ENCODE measurements at places on chromosomes 3 and 15.

DNA sequence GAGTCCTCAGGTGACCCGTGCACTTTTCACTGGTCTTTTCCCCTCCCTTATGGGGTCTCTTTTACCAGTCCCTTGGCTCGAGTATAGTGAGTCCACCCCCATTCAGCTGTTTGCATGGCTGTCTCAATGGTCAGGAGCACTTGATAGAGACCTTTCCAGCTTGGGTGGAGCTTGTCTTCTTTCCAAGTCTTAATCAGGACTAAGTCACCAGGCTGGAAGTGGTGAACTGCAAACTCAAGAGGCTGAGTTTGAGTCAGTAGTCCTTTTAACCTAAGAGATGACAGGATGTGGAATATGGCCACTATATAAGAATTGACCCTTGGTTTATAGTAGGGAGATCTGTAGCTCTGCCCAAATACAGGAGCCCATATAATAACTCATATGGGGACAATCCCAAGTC lies 279.7 kb downstream of the PYDC2 start:
- no peak for DNase-seq

DNA sequence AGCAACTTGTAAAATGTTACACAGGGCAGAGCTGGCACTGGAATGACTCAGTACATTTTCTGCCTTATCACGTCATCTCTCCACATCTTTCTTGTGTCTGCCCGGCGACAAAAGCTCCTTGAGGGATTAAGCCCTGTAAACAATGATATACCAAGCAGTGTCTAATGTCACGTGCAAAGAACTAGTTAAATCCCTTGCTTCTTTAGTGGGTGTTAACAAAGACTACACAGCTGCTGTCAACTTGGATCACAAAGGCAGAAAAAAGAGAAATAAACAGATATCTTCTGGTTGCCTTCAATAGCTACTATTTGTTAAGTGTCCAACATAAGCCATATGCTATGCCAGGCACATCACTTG lies 48.1 kb upstream of the FRMD4B start:
- peak; percentile 76 for DNase-seq

- peak; percentile 51 for DNase-seq
Measured at GRCh38 chr15:77034695-77035489, 36.0 kb downstream of the TSPAN3 start.

DNA sequence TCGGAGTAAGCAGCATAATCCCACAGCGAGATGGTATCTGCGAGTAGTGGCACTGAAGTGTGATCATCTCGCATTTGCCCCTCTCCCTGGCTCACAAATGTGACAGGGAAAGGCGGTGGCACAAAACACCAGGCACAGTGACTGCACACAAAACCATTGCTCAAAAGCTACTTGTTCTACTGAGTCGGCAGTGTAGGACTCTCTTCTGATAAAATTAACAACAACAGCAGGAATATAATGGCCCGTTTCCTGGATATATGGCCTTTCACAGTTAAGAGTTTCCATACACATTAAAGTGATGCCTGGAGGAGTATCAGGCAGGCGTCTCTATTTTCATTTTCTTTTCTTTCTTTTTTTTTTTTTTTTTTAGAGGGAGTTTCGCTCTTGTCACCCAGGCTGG lies 69.0 kb downstream of the MYO1E start:
- no peak for DNase-seq

GRCh38 chr3:123877466-123877865 lies 6.7 kb downstream of the MYLK start:
- no peak for DNase-seq

- no peak for DNase-seq
Measured at GRCh38 chr3:16189201-16189600, 14.7 kb downstream of the GALNT15 start.

DNA sequence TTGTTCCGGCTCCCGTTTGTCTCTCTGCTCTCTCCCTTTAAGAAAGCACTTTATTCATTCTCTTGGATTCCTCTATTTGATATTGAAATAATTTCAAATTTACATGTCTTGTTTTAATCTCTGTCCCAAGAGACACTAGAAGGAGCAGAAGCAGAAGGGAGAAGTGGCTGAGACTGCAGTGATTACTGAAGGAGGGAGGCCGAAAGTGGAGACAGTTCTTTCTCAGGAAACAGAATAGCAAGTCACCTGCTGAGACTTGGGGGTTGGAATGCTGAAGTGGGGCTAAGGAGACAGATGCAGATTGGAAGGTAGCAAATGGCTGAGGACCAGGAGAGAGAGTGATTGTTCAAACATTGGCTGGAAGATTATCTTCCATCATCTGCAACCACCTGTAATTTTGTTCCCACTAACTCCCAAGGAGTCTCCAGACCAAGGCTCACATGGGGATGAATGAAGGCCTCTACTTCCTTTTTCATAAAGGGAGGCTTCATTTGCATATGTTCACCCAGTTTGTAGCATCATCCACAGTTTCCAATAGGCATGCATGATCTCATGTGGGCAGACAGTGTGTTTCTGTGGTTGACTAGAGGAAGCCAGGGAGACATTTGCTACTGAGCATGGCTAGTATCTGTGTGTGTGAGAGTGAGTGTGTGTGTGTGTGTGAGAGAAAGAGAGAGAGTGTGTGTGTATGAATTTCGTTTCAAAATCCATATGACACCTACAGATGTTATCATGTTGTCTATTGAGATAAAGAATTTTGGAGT lies 24.0 kb downstream of the LTF start:
- peak; percentile 79 for DNase-seq

GRCh38 chr15:87267798-87268197 lies 988.7 kb downstream of the NTRK3 start:
- DNase-seq: no peak

DNA sequence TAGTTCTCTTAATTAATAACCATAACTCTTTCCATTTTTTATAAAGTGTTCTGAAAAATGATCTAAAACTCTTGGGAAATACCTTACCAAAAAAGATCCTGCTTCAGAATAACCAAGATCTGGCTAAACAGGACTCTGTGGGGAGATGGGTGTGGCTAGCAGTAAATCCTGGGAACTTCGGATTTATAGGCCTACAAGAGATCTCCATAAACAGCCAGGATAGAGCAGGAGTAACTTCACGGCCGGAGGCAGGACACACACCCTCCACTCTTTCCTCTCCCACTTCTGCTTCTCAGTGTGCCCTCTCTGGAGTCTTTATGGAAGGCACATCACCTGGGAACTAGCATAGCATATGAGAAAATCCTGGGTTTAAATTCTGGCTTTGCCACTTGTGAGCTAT lies 309.4 kb upstream of the SOX2 start:
- no peak for DNase-seq

GRCh38 chr3:139538733-139539132 lies 809 bp downstream of the RBP1 start:
- DNase-seq: peak; percentile 24

DNA sequence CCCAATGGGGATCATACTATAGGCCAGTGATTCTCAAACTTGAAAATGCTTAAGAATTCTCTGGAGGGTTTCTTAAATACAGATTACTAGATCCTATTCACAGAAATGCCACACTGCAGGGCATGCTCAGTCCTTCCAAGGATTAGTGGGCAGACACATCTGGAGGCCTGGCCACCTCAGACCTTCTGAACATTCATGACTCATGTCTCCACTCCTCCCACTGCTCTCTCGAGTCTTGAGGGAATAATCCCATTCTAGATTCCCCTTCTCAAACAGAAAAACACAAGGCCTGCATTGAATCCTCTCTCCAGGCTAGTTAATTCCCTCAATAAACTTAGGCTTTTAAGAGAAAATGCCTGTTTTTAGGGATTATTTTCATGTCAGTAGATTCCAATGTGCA lies 22.1 kb downstream of the ZNF621 start:
- peak; percentile 13 for DNase-seq

- DNase-seq: peak; percentile 22
Measured at GRCh38 chr3:125059488-125060245, 3.9 kb upstream of the HEG1 start.

- DNase-seq: no peak
Measured at GRCh38 chr3:189787632-189788031, 156.4 kb downstream of the TP63 start.

DNA sequence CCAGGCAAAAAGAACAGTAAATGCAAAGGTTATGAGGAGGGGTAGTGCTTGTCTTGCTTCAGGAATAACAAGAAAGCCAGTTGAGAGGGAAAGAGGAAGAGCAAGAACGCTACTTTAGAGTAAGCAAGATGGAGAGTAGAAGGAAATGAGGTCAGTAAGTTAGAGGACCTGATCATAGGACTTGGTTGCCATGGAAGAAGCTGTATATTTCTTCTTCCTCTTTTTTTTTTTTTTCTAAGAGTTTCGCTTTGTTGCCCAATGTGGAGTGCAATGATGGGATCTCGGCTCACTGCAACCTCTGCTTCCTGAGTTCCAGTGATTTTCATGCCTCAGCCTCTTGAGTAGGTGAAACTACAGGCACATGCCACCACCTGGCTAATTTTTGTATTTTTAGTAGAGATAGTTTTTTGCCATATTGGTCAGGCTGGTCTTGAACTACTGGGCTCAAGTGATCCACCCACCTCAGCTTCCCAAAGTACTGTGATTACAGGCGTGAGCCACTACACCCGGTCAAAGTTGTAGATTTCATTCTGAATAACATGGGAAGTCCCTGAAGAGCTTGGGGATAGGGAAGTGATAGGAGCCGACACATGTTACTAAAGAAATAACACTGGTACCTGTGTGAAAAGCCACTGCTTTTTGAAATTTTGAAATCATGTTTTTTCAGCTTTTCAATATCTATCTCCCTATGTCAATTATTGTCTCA lies 527.9 kb upstream of the NAALADL2 start:
- peak; percentile 87 for DNase-seq

GRCh38 chr3:43254125-43254524 lies 32.2 kb upstream of the SNRK start:
- DNase-seq: no peak

DNA sequence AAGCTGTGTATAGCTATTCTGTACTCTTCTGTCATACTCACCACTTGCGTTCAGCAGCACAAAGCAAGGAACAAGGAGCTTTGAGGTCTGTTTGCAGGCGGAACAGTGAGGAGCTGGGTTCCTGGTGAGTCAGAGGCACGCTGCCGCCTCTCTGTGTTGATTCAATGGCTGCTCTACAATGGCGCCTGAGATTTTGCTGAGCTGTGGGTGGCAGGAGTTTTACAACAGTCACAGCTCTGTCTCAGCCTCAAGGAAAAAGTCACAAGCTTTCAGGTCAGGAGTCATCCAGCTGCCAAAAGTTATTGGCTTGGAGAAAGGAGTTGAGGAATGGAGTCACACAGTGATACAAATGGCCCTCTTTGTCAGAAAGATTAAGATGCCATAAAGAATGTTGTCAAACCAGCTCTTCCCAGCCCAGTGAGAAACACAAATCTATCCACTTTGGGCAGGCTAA lies 98.1 kb downstream of the SSR3 start:
- no peak for DNase-seq

DNA sequence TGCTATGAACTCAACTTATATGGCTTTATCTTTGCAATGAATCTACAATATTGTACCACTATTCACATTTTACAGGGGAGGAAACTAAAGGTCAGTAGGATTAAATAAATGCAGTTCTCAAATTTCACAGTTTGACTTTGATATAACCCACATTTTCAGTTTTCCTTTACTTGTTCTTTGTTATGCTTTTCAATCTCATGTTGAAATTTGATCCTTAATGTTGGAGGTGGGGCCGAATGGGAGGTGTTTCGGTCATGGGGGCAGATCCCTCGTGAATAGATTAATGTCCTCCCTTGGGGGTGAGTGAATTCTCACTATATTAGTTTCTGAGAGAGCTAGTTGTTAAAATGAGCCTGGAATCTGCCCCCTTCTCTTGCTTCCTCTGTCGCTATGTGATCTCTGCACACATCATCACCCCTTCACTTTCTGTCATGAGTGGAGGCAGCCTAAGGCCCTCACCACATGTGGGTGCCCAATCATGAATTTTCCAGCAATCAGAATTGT lies 44.7 kb downstream of the CD200 start:
- DNase-seq: no peak

DNA sequence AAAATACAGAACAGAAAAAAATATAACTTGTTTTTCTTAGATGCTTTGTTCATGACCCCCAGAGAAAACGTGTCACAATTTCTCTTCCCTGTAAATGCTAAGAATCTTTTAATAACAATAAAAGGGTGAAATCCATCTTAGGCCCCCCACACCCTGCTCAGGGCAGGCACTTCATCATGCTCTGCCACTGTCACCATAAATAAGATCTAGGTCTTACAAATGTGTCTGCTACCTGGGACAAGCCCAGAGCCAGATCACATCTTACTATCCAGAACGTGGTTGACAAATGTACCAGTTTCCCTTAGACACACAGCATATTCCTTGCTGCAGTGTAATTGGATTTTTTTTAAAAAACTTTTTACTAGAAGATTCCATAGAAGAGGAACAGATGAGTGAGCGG lies 795.4 kb downstream of the AGBL1 start:
- DNase-seq: no peak

DNA sequence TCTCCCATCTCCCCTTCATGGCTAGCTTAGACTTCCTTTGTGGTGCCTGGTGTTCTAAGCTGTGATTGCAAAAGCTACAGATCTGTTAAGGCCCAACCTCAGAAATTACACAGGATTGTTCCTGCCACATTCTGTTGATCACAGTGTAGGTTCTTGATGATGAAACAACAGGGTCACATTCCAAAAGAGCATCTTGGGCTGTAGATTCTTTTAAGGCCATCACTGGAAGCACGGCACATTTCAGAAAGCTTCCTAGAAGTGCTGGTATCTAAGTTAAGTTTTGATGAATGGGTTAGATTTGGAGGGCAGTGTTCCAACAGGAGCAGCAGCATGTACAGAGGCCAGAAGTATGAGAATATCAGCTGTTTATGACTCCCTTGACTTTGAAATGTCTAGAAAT lies 107.5 kb upstream of the SKOR1 start:
- DNase-seq: no peak

DNA sequence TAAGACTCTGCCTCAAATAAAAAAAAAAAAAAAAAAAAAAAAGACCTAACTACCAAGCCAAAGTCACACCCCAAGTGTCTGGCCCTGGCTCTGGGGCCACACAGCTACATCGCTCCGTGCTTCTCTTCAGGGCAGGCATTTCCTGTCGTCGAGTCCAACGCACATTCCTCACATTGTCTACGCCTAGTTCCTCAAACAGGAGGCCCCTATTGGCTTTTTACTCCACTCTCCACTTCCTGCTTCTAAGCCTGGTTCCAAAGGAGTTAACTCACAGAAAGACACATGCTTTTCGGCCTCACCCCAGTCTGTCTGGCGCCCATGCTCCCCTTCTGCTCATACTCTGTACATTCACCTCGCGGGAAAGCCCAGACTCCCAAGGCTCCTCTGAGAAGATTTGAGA lies 28.8 kb downstream of the KNG1 start:
- peak; percentile 68 for DNase-seq

GRCh38 chr3:185758912-185759311 lies 65.9 kb downstream of the IGF2BP2 start:
- DNase-seq: no peak

GRCh38 chr3:170529346-170529745 lies 56.5 kb downstream of the SLC7A14 start:
- DNase-seq: no peak

- DNase-seq: no peak
Measured at GRCh38 chr3:76487446-76487845, 552.5 kb upstream of the ROBO2 start.

- DNase-seq: no peak
Measured at GRCh38 chr3:53820084-53820483, 26.1 kb downstream of the CHDH start.
